Skin of body (tissue), 3 donors: ENCODE measurements at places on chromosomes 4 and X.

DNA sequence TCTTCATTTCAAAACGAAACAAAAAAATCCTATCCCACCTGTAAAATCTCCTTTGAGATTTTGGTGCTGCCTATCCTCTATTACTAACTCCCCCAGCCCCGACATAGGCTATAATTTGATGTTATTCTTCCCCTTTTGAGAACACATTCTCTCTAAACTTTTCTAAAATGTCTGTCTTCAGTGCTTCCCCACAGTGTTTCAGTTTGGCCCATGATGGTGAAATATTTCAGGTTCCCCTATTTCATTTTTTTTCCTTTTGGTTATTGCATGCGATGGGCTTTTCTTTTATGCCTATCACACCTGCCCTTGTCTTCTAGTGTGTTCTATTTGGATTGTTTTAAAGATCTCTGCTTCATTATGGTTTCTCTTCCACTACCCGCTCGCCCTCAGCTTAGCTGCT is 14.7 kb downstream of the BCORL1 start:
- DNase-seq, result no peak

DNA sequence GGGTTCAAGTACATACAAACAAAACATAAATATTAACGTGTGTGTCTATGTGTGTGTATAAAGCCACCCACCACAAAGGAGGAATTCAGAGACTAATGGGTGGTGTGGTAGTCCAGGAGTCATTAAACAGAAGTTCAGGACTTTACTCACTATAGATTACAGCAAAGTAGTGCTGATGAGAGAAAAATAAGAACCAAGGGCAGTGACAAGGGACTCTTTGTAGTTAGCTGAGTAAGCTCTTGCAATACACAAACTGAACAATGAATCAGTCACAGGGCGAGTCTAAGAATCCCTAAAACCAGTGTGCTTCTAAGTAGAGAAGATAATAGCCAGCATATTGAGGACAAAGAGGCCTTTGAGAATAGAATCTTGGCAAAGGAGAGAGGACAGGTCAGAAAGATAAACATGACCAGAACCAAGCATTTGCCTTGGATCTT is 232.4 kb downstream of the PPP3CA start:
- no peak for DNase-seq

DNA sequence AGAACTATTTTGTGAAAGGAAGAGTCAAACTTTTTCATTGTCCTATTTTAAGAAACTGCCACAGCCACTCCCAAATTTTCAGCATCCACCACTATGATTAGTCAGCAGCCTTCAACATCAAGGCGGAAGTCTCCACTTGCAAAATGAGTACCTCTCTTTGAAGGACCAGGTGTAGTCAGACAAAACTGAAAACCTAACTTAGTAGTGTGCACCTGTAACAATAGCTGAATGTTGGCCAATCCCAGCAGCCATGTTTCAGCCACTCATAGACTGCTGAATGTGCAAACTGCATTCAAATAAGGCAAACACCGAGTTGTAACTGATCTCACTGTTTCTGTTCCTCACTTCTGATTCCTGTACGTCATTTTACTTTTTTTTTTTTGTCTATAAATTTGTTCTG is 341.1 kb downstream of the IL15 start:
- DNase-seq, result no peak

DNA sequence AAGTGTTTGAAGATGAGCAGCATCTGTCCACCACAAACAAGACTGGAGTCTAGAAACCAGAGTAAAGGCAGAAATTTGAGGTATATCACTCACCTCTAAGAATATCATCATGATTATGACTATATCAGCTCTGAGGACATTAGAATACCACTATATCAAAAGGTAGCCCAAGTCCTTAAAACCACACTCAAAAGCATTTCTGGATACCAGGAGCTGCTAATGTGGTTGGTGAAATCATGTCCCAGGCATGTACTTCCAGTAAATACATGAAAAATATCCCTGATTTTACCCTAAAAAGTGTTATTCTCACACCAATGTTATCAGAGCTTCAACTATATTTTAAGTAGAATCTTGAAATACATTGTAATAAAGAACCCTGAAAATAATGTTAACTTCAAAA is 136.3 kb upstream of the SMAD1 start:
- DNase-seq, result no peak
